ENCODE measurements at places on chromosomes 13 and 19. TPM values are rescaled to one million over a fixed set of nuclear protein-coding genes. Genes with fewer than 3 reads are reported as not detected.

Gene ADGRE3
- total RNA-seq = not detected

Gene TYK2
- total RNA-seq = 31.6 TPM

Gene ARID3A
- 4.1 TPM for total RNA-seq

Gene ELAVL1
- 37.8 TPM for total RNA-seq

Gene GAPDHS
- total RNA-seq = 3.2 TPM

Gene ZNF443
- 2.0 TPM for total RNA-seq
